Osteocyte (in vitro differentiated cells): ENCODE measurements at places on chromosomes 2 and 18. TPM values are rescaled to one million over a fixed set of nuclear protein-coding genes. Genes with fewer than 3 reads are reported as not detected.

The CELF4 gene
- total RNA-seq: not detected in 2 replicates

- DNase-seq: no peak
- no peak overlapping the region for H3K4me3 ChIP-seq
- H3K27me3 ChIP-seq: peaks cover 6% of the 10 kb centered on the region
- H3K4me1 ChIP-seq: no peaks in the 10 kb centered on the region
- no peaks in the 10 kb centered on the region for H3K36me3 ChIP-seq
These were observed 16.7 kb upstream of the RAPH1 start for GRCh38 chr2:203551778-203552177.

- no peak overlapping the region for H3K27ac ChIP-seq
- no peak for DNase-seq
- peaks cover 24% of the 10 kb centered on the region for H3K4me1 ChIP-seq
- no peak overlapping the region for H3K4me3 ChIP-seq
- peaks cover 31% of the 10 kb centered on the region for H3K36me3 ChIP-seq
These were observed 54.5 kb downstream of the SLC39A10 start for GRCh38 chr2:195711478-195711877.

GRCh38 chr18:6724331-6724730 lies 5.2 kb upstream of the ARHGAP28 start:
- no peaks in the 10 kb centered on the region for H3K36me3 ChIP-seq
- H3K27me3 ChIP-seq: peaks cover 21% of the 10 kb centered on the region
- no peak overlapping the region for H3K27ac ChIP-seq
- no peak overlapping the region for H3K4me3 ChIP-seq
- H3K4me1 ChIP-seq: peaks cover 14% of the 10 kb centered on the region
- no peak for DNase-seq

The SRD5A2 gene
- not detected in 2 replicates for total RNA-seq

The CTNNA2 gene
- not detected in 2 replicates for total RNA-seq

The CFAP65 gene
- not detected in 2 replicates for total RNA-seq

DNA sequence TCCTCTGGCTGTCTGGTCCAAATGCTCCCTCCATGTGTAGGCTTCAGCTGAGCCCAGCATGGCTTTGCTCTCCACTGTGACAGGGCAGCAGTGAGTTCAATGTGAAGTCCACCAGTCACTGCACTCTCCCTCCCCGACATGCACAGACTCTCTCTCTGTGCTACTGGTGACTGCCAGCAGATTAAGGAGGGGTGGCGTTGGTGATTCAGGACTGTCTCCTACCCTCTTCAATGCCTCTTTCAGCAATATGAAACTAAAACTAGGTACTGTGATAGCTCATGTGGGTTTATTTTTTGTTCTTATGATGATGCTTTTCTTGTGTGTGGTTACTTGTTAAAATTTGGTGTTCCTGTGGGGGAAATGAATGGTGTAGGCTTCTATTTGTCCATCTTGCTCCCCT lies 201.0 kb upstream of the RBMS1 start:
- H3K27me3 ChIP-seq: no peaks in the 10 kb centered on the region
- H3K36me3 ChIP-seq: no peaks in the 10 kb centered on the region
- no peak overlapping the region for H3K4me3 ChIP-seq
- H3K4me1 ChIP-seq: peaks cover 5% of the 10 kb centered on the region

GRCh38 chr2:101474731-101475384 lies at the start of gene RFX8:
Gene RFX8, minus strand, starts transcription at chr2:101475112. Its CDS starts 8,264 bp downstream, at chr2:101466848.
- H3K36me3 ChIP-seq: no peaks in the 10 kb centered on the region
- H3K4me1 ChIP-seq: peaks cover 17% of the 10 kb centered on the region
- peak within 1 kb of the TSS; percentile 72 for H3K4me3 ChIP-seq
- no peak within 1 kb of the TSS for H3K27ac ChIP-seq

The EPAS1 gene
- total RNA-seq: 11.0 and 14.1 TPM in 2 replicates

The ROCK2 gene
- 49.6 and 56.4 TPM in 2 replicates for total RNA-seq

- peaks cover 85% of the 10 kb centered on the region for H3K4me1 ChIP-seq
- peaks cover 54% of the 10 kb centered on the region for H3K36me3 ChIP-seq
- DNase-seq: no peak
- H3K4me3 ChIP-seq: no peak overlapping the region
- peak overlapping the region; percentile 75 for H3K27ac ChIP-seq
These were observed 55.4 kb downstream of the COL5A2 start for GRCh38 chr2:189124175-189124574.

DNA sequence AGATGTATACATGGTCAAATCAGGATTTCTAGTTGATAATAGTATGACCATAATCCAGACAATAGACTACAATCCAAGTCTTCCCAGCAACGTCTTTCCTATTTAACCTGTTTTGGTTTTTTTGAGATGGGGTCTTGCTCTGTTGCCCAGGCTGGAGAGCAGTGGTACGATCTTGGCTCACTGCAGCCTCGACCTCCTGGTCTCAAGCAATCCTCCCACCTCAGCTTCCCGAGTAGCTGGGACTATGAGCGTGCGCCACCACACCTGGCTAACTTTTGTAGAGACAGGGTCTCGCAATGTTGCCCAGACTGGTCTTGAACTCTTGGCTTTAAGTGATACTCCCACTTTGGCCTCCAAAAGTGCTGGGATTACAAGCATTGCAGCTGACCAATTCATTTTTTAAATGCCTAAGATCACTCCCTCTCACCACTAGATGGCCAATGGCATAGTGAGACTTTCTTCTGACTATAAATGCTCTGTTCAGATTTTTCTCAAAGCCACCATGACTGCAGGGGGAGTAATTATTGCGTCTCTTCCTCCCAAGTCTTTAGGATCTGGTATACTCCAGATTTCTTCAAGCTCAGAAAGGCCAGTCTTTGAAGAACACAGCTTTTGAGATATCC lies 47.6 kb downstream of the HNRNPLL start:
- no peak overlapping the region for H3K27ac ChIP-seq
- H3K4me1 ChIP-seq: no peaks in the 10 kb centered on the region
- H3K4me3 ChIP-seq: no peak overlapping the region
- H3K36me3 ChIP-seq: peaks cover 29% of the 10 kb centered on the region
